ENCODE measurements at places on chromosomes 1 and 21. TPM values are rescaled to one million over a fixed set of nuclear protein-coding genes. Genes with fewer than 3 reads are reported as not detected.

GRCh38 chr1:180842491-180843275 lies 70.0 kb upstream of the KIAA1614 start:
- DNase-seq: no peak

DNA sequence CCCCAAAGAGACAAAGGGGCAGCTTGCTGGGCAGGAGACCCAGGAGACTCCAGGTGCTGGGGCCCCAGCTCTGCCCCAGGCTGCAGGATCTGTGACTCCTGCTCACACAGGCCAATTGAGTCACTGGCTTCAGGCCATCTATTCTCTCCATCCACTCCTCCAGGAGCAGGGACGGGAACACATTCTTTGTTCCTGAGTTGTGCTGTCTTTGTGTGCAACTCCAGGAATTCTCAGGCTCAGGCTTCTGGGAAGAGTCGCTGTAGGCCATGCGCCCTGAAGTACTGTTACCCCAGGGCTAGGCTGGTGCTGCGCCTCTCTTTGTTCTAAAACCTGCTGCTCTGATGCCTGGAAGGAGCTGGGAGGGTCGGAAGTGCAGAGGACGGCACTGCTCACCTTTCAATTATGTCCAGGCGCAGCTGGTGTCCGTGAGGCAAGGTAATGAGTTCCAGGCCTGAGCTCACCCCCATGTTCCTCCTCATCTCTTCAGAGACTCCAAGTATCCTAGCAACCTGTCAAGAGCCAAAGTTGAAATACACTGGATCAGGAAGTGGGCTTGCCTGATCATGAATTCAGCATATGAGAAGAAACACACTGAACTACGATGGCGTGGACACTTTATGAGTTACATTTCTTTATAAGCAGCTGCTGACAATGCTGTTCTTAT lies 105.9 kb downstream of the BCAR3 start:
- no peak for DNase-seq

Gene BGLAP
- total RNA-seq: not detected

DNA sequence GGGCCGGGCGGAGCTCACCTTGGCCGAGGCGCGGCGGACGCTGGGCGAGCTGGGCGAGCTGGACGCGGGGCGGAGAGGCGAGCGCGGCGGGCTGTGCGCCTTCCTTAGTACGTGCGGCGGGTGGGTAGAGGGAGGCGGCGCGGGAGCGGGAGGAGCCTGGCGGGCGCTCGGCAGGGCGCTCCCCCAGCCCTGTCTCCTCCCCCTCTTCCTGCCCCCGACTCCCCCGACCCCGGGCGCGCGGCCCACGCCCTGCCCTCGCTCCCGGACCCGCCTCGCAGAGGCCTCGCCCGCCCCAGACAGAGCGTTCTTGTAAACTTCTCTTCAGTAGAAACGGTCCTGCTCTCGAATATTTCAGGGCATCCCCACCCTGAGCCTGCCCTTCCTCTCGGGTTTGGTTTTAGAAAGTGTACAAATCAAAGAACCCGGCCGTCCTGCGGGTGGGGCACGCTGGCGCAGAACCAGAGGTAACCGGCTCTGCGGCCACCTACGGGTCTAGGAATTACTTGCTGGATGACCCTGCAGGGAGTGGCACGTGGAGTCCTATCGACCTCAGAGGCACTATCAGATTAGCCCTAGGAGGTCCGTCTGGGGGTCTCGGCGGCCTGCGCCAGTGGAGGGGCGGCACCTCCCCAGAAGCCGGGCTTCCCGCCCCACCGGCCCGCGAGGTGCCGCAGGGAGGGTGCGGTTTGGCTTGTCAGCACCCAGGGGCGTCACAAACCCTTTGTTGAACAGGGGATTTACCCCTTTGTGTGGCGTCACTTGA lies at the start of gene S100A10:
Gene S100A10, minus strand, starts transcription at position 126 of the 763 bp plus-strand sequence. CDS start 7,629 bp downstream, outside the sequence.
- peak; percentile 39 for DNase-seq

DNA sequence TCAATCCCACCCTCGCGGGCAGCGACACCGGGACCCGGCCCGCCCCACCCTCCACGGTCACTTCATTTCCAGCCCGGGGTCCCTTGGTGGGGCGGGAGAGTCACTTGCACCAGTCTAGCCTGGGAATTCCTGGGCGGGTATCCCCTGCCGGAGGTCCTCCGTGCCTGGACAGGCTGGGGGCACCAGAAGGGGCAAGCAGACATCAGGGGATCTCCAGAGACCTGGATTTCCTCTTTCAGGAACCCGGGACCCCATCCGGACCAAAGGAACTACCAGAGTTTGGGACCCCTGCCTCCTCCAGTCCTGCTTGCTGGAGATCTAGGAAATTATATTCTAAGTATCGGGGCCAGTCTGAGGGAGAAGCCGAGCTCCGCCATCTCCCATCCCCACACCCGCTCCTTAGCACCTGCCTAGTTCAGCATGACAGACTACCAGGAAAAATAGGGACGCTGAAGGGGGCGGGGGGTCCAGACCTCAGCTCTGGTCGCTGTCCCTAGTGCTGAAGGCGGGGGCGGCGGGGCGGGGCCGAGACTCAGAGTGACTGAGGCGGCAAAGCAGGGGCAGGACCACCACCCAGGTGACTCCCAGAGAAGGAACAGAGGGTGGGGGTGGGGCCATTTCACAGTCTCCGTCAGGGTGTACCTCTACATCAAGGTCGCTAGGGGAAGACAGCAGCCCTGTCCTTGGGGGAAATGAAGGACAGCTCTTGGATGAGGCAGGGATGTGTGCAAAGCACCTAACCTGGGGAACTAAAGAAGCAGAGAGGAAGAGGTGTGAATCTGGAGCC lies 832 bp downstream of the HCN3 start:
- DNase-seq: no peak

DNA sequence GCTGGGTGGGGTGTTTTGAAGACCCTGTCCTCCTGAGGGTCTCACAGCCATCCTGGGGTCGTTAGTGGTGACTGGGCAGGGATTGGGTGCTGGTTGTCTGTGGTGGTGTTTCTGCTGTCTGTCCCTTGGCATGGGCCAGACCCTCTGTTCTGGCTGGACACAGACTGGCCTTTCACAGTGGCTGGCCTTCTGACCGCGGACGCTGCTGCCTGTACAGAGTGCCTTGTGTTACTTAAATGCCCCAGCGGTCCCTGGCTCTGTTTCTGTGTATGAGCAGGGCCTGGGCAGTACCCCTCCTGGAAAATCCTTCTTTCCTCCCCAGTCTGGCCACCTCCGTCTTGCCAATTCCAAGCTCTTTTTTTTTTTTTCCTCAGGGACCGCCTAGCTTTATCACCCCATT lies 50.9 kb downstream of the SH3BGR start:
- DNase-seq: no peak

DNA sequence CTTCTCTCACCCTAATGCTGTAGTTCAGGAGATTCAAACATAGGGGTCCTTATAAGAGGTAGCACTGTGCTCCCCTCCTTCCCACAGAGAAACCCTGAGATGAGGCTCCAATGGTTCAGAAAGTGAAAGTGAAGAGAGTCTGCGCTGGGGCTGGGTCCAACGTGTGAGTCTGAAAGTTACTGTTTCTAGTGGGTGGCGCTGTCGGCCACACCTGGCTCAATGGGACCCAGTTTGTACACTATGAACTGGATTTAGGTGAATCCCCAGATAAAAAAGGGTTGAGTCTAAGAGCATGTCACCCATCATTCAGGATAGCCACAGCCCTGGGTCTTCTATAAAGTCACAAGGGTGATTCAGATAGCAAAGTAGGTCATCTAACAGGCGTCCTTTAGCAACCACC lies 2.8 kb downstream of the SMCP start:
- no peak for DNase-seq

Gene PTGER3
- total RNA-seq: 0.51 TPM

Gene RPAP2
- total RNA-seq: 25.9 TPM

DNA sequence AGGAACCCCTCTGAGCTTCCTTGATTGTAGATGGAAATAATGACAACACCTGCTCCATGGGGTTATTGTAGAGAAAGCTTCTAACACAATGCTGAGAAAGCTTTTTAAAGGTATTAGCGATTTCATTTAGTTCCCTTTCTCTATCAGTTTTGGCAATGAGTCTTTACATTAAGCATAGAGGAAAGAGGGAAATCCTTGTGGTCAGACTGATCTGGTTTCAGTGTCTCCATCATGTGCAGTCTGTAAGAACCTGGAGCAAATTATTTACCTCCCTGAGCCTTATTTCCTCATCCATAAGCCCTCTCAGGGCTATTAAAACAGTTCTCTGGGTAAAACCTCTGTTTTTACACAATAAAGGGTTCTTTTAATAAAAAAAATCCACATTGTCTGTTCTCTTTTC lies 87.5 kb downstream of the FGGY start:
- DNase-seq: no peak

DNA sequence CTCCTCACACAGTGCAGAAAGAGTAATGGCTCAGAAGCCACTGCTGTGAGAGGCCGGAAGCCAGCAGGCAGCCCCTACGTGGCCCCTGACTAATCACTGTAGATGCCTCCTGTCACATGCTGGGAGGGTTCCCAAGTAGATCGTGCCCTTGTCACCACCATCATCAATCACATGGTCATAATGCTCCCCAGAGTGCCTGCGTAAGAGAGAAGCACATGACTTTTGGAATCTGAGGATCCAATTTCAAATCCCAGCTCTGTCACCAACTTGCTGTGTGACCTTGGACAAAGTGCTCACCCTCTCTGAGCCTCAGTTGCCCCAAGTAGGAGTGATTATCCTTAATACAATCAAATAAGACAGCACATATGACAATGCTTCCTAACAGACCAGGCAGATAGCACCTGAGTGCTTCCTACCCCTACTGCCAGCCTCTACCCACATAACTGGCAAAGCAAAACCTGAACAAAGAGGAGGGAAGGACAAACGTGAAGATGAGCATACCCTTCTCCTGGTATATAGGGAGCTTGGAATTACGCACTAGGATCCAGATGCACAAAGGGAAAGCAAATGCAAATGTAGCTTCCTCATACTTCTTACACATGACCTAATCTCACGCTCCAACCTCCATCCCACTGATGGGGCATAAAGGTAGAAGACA lies 65.7 kb downstream of the SDC3 start:
- DNase-seq: no peak

DNA sequence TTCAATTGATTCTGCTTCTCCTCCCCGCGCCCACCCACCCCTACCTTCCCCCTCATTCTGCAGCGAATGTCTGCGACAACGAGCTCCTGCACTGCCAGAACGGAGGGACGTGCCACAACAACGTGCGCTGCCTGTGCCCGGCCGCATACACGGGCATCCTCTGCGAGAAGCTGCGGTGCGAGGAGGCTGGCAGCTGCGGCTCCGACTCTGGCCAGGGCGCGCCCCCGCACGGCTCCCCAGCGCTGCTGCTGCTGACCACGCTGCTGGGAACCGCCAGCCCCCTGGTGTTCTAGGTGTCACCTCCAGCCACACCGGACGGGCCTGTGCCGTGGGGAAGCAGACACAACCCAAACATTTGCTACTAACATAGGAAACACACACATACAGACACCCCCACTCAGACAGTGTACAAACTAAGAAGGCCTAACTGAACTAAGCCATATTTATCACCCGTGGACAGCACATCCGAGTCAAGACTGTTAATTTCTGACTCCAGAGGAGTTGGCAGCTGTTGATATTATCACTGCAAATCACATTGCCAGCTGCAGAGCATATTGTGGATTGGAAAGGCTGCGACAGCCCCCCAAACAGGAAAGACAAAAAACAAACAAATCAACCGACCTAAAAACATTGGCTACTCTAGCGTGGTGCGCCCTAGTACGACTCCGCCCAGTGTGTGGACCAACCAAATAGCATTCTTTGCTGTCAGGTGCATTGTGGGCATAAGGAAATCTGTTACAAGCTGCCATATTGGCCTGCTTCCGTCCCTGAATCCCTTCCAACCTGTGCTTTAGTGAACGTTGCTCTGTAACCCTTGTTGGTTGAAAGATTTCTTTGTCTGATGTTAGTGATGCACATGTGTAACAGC lies 339.9 kb downstream of the NTNG1 start:
- no peak for DNase-seq

- no peak for DNase-seq
Observed at GRCh38 chr1:76593618-76594017, 273.7 kb upstream of the ST6GALNAC5 start.

Gene GSTM4
- 24.4 TPM for total RNA-seq

GRCh38 chr21:32381571-32381970 lies 11.2 kb downstream of the URB1 start:
- no peak for DNase-seq

Gene OR2L2
- not detected for total RNA-seq

DNA sequence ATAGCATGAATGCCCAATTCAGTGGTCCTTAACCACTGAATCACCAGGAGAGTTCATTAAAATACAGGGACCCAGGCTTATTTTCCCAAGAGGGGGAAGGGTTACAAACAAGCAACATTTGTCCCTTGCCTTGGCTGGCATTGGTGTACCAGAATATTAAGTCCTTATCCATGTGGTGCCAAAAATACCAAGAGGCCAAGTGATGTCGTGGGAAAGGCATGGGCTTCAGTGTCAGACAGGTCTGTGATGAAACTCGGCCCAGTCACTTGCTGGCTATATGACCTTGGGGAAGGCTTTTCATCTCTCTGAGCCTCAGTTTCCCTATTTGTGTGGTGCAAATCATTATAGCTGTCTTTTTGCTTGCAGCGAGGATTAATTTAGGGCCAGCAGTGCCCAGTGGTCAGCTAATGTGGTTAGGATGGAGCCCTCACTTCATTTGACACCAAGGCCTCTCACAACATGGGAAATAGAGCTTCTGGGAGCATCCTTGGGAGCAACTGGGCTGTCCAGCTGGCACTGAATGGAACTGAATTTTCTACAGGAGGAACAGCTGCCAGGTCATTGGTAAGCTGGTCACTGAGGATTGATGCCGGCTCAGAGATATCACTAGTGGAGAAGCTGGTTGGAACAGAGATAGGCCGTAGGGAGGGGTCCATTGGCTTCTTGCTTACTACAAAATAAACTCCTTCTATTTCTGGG lies 77.2 kb upstream of the PPP2R5A start:
- DNase-seq: no peak

Measured in HFFc6 (cell line).